ENCODE measurements at places on chromosomes 7 and 10.

DNA sequence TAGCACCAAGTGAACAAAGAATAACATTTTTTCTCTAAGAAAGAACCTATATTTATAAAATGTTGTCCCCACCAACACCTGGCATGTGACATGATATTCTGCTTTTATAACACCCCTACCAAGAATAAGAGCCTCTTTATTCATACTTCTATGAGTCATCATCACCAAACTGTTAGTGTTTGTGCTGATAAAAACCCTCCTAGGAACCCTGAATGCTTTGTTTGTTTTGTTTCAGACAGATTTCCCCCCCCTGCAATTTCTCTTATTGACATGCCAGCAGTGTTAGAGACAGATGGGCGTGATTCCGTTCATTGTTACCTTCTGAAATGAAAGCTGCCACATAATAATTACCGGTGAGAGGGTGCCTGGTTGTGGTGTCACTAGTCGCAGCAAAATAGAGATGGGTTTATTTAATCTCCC, 651.1 kb downstream of the SORCS1 start:
- DNase-seq = no peak

- DNase-seq = no peak
Observed at GRCh38 chr10:58704671-58705141, 192.0 kb downstream of the BICC1 start.

DNA sequence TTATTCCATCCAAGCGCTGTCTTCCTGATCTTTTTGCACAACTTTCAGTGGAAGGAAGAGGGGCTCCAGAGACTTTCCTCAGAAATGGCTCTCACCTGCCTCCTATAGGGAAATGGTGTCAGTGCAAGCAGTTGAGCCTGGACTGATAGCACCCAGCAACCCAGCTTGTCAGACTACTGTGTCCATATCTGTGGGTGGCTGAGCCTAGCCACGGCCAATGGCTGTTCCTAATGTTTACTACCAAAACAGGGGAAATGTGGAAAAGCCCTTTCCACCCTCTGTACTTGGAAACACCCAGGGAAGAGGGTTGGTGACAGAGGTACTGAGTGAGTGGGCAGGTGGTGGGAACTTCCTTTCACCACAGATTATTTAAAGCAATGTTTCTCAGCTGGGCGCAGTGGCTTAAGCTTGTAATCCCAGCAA, 4.3 kb upstream of the YKT6 start:
- DNase-seq = peak; percentile 26

- DNase-seq = no peak
Observed at GRCh38 chr7:47577321-47577919, 4.5 kb downstream of the TNS3 start.

- DNase-seq = no peak
Observed at GRCh38 chr7:90081621-90082020, 72.6 kb upstream of the STEAP1 start.

- no peak for DNase-seq
Observed at GRCh38 chr10:113175176-113175575, 225.1 kb downstream of the TCF7L2 start.

GRCh38 chr7:107463139-107464078, 6.4 kb upstream of the GPR22 start:
- peak; percentile 47 for DNase-seq

DNA sequence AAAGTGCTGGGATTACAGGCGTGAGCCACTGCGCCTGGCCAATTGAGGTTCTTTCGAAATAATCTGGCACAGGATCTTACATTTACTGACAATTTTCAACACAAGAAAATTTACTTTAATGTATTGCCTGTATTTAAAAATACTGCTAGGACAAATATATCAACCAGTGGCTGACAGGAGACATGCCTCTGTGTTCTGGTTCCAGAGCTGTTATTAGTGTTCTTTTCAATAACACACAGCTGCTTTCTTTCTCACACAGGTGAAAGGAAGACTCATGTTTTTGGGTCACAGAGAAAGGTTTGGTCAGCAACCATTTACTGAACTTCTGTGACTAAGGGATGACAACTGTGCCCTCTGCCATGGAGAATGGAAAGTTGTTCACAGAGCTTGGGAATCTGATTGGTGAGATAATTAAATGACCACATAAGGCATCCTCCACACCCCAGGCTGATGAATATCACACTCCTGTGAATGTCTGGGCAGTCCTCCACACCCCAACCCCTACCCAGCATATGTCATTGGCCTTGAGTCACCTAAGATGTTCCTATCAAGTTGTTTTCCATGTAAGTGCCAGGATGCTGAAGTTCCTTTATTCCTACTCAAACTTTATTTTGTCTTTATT, 180.1 kb downstream of the RAPGEF5 start:
- DNase-seq = no peak

GRCh38 chr10:16966991-16967865, 150.0 kb upstream of the RSU1 start:
- no peak for DNase-seq
